ENCODE measurements at places on chromosomes 6 and 20.

DNA sequence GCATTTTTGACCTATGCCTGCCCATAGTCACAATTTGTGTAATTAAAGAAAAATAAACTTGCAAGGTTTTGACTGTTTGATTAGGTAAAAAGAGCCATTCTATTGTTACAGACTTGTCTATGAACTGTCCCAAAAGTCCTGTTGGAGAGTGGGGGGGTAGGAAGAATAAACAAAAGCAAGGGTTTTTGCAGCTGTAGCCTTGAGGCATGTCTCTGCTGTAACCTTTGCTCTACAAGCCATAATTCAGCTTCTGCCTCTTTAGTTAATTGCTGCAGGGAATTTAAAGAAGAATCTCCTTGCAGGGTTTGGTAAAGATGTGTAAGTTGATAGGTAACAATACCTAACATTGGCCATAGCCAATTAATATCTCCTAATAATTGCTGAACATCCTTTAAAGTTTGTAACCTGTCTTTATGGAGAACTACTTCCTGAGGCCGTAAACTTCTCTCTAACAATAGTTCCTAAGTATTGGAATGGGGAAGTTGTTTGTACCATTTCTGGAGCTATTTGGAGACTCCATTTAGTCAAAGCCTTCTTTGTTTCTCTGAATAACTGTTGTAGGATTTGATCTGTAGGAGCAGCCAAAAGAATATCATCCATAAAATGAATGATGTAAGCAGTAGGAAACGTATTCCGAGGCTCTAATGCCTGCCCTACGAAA, 7.9 kb upstream of the ABHD12 start:
- no peak for DNase-seq

- DNase-seq: no peak
These were observed 23.6 kb upstream of the SCAF8 start for GRCh38 chr6:154709621-154710020.

DNA sequence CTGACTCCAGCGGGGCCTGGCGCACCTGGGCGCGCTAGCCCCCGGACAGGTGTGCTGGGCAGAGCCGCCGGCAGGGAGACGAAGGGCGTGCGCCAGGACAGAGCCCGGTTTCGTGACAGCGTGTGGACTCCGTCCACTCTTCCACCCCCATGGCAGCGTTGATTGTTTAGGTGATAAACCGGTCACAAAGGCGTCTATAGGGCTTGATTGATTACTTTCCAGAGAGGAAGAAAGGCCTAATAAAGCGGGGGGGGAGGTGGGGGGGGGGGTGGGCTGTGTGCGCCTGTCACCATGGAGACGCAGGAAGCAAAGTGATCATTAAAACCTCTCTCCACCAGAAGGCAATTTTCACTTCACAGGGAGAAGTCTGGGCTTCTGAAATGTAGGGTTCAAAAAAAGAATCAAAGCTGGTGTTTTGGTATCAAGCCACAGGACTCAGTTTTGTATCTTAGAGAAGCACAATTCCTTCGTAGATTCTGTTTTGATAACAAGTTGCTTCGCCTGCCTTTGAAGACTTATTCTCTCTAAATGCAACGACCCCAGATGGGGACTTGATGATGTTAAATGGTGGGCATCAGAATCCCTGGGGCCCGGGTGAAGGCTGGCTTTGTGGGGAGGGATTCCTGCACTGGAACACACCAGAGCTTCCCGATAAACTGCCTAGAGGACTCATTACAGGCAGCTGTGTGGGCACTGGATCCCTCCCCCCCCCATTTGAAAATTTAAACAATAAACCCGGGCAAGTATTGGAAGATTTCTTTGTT, 1.4 kb downstream of the PHACTR3 start:
- no peak for DNase-seq

GRCh38 chr20:48722002-48722731, 105.6 kb downstream of the PREX1 start:
- no peak for DNase-seq

Measured in CD8-positive, alpha-beta memory T cell (primary cell).